ENCODE measurements at places on chromosomes 3 and 15.

DNA sequence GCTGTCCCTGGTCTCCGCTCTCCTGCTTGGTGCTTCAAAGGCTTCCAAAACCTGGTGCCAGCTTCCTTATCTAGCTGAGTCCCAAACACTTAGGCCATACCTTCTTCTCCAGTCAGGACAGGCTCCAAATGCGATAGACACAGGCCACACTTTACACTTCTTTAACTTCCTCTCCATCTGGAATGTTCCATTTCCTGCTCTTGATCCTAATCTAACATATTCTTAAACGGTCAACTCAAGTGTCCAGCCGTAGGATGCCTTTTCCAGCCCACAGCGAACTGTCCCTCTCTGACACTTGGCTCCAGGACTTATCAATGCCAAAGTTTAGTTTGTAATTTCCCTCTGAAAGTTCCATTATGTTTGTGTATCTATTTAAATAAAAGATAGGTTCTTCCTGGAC is 19.2 kb upstream of the PLA2G4F start:
- no peak overlapping the region for H3K4me3 ChIP-seq
- H3K36me3 ChIP-seq, result peaks cover 49% of the 10 kb centered on the region

DNA sequence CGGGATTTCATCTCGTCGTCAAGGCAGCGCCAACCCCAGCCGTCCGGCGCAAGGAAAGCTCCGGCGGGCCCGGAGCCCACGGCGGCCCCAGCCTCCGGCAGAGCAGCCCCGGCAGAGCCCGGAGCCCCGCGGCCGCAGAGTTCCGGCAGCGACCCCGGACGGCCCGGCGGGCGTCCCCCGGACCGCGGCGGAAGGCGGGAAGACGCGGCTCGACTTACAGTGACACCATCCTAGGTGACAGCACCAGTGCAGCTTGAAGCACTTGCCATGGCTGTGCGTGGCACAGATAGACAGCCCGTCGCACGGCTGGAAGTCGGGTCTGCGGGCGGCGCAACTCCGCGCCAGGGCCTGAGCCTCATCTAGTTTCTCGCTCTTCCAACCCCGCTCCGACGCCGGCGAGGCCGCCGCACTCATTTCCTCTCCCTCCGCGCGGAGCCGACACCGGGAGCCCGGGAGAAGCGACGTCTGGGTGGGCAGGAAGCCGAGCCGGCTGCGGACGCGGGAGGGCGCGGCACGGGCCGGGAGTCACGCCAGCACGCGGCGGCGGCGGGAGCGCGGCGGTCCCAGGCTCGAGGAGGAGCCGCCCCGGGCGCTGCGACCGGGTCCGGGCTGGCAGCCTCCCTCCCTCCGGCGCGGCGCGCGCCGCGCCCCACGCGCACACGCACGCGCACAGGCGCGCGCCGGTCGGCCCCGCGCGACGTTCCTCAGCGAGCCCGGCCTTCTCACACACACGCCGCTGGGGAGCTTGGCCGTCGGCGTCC is at the start of gene C3orf70:
TSS of gene C3orf70 (minus strand) at position 651 of the 761 bp plus-strand sequence. CDS start at position 414, 237 bp downstream.
- H3K27me3 ChIP-seq, result peaks cover 28% of the 10 kb centered on the region
- DNase-seq, result peak; percentile 32
- no peaks in the 10 kb centered on the region for H3K36me3 ChIP-seq
- no peak within 1 kb of the TSS for H3K27ac ChIP-seq
- peaks cover 5% of the 10 kb centered on the region for H3K4me1 ChIP-seq
- H3K4me3 ChIP-seq, result peak within 1 kb of the TSS; percentile 71

DNA sequence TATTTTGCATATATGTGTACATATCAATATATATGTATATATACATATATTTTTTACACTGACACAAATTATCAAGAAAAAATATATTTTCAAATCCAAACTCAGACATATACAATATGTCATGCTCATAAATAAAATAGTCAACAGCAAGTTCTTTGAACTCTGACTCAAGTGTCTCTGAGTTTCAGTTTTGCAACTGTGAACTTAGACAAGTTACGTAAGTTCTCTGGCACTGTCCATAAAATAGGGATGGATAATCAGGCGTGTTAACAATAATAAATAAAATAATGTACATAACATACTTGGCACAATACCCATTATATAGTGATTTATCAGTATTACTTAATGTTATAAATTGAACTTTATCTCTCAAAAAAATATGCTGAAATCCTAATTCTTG is 12.1 kb upstream of the XRN1 start:
- H3K27me3 ChIP-seq, result no peaks in the 10 kb centered on the region
- DNase-seq, result no peak
- no peak overlapping the region for H3K27ac ChIP-seq

- H3K4me1 ChIP-seq, result peaks cover 85% of the 10 kb centered on the region
- H3K36me3 ChIP-seq, result no peaks in the 10 kb centered on the region
- H3K27ac ChIP-seq, result peak overlapping the region; percentile 95
- no peaks in the 10 kb centered on the region for H3K27me3 ChIP-seq
- DNase-seq, result no peak
Measured at GRCh38 chr15:31437686-31438085, 111.1 kb downstream of the KLF13 start.

DNA sequence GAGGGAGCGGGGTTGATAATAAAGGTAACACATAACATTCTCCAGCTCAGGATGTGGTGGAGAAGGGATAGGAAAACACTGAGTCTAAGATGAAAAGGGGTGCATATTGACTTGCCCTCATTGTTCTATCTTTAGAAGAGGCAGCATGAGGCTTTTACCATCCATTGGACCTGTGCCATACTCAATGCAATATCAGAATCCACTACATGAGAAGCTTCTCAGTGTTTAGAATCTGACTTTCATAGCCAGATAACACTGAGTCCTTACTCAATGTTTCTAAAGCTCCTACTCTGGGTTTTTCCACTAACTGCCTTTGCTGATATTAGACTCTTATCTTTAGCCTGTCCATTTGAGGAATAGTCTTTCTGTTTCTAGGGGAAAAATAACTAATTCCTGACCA is 24.3 kb upstream of the GADL1 start:
- no peak overlapping the region for H3K4me3 ChIP-seq
- H3K4me1 ChIP-seq, result no peaks in the 10 kb centered on the region
- no peaks in the 10 kb centered on the region for H3K27me3 ChIP-seq
- H3K27ac ChIP-seq, result no peak overlapping the region
- H3K36me3 ChIP-seq, result no peaks in the 10 kb centered on the region

GRCh38 chr3:55746808-55747413 is 259.8 kb upstream of the WNT5A start:
- no peak overlapping the region for H3K27ac ChIP-seq
- H3K36me3 ChIP-seq, result no peaks in the 10 kb centered on the region
- no peaks in the 10 kb centered on the region for H3K4me1 ChIP-seq

DNA sequence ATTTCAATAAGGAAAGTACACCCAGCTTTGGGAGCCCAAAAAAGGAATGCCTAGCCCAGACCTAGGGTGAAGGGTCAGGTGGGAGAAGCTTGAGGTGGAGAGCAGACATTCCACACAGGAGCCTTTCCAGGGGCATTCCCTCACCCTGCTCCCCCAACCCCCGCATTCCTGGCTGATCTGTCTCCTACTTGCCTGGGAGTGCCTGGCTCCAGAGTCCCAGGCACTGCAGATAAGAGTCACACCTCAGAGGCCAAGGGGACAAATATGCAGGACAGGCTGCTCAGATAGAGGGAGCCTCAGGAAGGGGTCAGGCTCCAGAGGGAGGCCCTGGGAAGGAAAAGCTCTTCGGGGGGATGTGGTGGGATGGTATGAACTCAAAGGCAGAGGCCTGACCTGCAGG is 20.8 kb upstream of the HCN4 start:
- no peak for DNase-seq
- peaks cover 8% of the 10 kb centered on the region for H3K27me3 ChIP-seq
- H3K4me1 ChIP-seq, result no peaks in the 10 kb centered on the region
- no peaks in the 10 kb centered on the region for H3K36me3 ChIP-seq
- no peak overlapping the region for H3K4me3 ChIP-seq
